Kidney epithelial cell (primary cell): ENCODE measurements at places on chromosomes 4 and X.

- DNase-seq = no peak
Measured at GRCh38 chrX:111131572-111131971, 35.6 kb downstream of the PAK3 start.

DNA sequence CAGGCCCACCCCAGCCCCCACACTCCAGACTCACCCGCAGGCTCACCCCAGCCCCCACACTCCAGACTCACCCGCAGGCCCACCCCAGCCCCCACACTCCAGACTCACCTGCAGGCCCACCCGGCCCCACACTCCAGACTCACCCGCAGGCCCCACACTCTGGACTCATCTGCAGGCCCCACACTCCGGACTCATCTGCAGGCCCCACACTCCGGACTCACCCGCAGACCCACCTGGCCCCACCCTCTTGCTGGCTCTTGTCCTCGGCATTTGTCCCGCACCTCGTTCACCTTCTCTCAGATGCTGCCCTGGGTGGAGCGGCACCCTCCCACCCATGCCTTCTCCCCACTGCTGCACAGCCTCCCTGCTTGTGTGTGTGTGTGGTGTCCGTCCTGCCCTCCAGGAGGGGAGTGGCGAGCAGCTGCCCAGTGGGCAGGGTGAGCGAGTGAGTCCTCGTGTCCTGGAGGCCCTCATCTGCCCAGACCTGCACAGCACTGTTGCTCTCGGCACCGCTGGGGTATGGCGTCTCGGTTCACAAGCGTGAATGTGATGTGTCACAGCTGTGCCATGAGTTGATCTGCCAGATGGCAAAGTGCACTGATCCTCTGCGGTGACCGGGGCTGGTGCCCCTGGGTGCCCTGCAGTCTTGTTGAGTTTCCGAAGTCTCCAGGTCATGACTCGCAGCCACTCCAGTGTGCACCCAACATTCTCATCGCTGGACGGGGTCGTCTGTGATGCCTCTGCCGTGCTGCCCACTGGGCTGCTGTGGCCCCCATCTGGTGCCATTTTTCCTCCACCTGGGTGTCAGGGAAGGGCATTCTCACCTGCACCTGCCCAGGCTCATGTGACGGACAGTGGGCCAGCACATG, 27.7 kb downstream of the MAEA start:
- DNase-seq = no peak

DNA sequence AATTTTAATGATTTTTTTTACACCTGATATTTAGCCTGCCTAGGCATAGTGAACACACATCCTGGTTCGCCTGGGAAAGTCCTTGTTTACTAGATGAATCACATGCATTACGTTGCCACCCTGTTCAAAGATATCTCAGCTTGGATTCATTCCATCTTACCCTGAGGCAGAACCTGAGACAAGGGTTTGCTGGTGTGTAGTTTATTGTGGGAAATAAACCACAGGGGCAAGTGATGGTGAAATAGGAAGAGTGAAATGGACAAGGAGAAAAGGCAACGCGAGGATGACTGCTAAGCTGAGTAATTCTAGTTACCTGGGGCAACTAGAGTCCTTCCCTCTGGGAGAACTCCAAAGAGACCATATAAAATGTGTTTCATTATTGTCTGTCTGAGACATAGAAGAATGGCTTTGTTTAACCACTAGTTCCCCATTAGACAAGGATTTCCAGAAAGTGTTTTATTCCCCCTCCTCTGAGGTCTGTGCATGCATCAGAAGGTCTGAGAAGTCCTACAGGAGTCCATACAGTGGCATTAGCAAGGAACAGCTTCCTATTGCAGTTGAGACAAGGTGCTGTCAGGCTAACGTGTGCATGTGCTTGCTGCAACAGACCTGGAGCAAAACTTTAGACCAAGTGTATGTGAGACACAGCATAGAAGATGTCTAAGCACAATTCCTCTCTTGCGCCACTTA, 797.3 kb upstream of the FRG1 start:
- DNase-seq = peak; percentile 79

GRCh38 chr4:37535872-37536271, 150.3 kb downstream of the RELL1 start:
- no peak for DNase-seq

DNA sequence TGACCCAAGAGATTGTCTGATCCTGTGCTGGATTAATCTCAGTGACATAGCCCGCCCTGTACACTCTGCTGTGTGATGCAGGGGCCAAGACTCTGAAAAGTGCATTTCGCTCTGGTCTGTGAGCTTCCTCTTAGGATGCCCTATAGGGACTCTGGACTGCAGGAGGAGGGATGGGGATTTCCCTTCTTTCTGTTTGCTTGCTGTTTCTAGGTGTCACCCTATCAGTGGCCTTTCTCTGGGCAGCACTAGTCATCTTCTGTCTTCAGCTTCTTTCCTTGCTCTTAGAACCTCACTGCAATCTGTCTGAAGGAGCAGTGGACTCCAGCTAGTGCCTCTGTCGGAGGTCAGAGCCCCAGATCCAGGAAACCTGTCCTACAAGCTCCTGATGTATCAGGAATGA, 34.5 kb upstream of the SCRG1 start:
- DNase-seq = no peak
